ENCODE measurements at places on chromosomes 7 and 10. TPM values are rescaled to one million over a fixed set of nuclear protein-coding genes. Genes with fewer than 3 reads are reported as not detected.

Gene AKR1C2
- total RNA-seq = not detected

- no peak for DNase-seq
These were observed 290.6 kb downstream of the FRMD4A start for GRCh38 chr10:14039968-14040668.

GRCh38 chr10:15775513-15775912 is 55.8 kb upstream of the ITGA8 start:
- no peak for DNase-seq

- DNase-seq = no peak
These were observed 133.9 kb downstream of the AUTS2 start for GRCh38 chr7:69732203-69732602.

Measured in osteocyte (in vitro differentiated cells).